ENCODE measurements at places on chromosomes 4 and X.

GRCh38 chr4:152106113-152106763 is 345.4 kb upstream of the GATB start:
- peak; percentile 27 for DNase-seq

DNA sequence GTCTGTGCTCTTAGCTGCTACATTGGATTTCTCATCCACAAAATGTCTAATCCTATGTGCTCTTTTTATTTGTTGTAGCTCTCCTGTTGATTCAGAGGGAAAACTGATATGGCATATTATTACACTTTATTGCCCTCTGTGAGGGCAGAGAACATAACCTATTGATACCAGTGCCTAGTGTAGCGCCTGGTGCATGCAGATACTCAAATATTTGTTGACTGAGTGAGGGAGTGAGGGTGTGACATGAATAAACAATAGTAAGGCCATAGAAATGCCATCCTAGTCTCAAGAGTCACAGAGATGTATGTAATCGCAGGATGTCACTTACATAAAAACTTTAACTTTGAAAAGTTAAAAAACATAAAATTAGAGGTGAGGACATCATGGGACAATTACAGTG is 159.1 kb downstream of the SHROOM3 start:
- no peak for DNase-seq

GRCh38 chr4:121842862-121843261 is 19.2 kb upstream of the CCNA2 start:
- DNase-seq, result no peak

DNA sequence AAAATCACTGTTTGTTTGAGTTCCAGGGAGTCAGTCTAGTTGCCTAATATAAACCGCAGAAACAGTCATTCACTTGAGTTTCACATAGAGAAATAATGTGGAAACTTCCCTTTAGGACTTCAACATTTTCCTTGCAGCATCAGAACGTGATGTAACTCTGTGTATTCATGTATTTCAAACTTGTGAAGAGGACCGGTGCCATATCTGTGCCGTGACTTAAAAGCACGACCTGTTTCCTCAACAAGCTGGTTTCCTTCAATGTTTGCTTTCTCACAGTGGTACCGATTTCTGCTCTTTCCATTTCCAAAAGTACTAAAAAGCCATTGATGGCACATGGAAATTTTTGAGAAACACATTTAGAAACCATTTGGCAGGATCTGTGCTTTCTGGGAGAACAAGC is 166.6 kb upstream of the RAPGEF2 start:
- peak; percentile 10 for DNase-seq

DNA sequence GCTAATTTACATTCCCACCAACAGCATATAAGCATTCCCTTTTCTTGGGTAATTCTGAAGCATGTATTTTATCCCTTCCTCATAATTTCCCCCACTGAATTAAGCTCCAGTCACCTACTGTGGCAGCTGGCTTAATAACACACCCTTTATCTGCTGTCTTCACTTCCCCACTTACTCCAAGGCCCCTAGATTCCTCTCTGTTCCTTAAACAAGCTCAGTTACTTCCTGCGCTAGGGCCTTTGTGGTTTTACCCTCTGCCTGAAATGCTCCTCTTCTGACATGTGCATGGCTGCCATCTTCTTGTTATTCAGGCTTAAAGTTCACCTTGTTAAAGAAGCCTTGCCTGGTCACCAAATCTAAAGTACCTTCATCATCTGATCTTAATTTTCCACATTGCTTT is 47.2 kb upstream of the RPS6KA3 start:
- DNase-seq, result no peak

All from CD4-positive, alpha-beta T cell treated with Interferon gamma for 1 hour (primary cell).